ENCODE measurements at places on chromosomes 7 and 10.
A peak's percentile ranks its signal among the peaks of the same experiment; 100 is the strongest.

DNA sequence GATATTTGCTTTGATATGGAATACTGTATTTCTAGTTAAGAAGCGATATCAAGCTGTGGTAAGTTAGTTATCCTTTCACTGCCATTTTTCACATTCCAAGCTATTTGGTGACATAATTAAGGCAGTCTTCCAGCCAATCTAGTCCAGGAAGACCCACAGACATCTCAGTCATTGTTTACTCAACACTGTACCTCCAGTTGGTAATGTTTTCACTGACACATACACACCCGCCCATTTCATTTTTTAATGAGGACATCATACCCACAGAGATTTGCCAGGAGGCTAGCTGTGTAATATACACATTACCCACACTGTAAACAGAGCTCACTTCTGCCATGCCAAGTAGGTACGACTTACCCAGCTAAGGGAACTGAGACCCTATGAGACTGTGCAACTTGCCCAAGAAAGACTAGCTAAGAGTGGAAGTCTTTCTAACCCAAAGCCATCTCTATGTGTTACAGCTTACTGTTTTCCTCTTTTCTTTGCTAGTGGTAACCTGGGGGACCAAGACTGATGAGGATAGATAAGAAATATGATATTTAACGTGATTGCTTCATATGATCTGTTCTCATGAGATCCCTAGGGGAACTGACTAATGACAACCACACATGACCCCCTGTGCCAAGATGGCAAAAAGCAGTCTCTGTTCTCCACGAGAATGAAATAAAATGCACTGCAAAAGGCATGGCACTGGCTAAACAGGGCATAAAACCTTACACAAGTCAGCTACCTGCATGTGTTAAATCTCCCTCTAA lies 179.0 kb downstream of the DGKI start:
- no peak for DNase-seq

GRCh38 chr10:78575400-78575799 lies 493.4 kb upstream of the ZMIZ1 start:
- no peak for DNase-seq

GRCh38 chr7:47358944-47359588 lies 222.8 kb downstream of the TNS3 start:
- no peak for DNase-seq

DNA sequence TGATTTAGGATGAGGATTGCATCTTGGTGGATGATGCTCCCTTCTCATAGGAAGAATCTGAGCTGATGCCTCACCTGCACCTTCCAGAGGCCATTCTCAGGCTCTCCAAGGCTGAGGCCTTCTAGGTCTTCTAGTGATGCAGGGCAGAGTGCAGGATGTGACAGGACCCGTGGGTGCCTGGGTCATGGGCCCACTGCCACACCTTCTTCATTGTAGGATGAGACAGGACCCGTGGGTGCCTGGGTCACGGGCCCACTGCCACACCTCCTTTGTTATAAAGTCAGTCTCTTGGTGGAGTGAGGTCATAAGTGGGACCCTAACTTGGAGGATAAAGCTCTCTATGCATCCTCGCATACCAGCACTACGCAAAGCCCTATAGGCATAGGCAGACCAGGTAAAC lies 109.9 kb upstream of the TCERG1L start:
- DNase-seq, result no peak

DNA sequence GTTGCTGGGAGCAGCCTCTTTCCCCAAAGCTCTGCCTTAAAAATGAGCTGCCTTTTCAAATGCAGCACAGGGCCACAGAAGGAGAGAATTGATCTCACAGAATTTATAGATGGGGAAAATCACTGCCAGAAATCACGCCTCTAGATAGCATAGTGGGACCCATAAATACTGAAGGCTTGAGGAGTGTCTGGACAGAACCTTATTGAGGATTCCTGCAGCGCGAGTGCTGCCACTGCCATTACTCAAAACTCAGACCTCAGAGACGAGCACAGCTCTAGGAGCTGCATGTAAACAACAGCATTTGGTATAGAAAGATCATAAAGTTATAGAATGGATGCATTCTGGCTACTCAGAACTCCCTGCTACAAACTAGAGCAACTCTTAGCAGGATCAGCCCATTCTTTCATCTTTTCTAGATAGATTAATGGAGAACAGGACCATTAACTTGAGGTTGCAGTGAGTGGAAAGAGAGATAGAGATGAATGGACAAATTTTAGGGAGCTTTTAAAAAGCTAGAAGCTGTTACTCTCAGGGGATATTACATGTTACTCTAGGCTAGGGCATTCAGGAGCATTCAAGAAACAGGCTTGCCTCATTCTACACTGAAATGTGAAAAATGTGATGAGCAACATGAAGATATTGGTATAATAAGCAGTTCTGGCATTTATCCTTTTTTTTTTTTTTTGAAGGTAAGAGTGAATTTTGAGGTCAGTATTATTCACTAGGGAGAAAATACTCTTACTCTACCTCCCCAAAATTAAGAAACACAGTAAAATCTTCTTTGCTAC lies 267.2 kb upstream of the SLC26A5 start:
- no peak for DNase-seq

GRCh38 chr10:117374506-117375359 lies 507 bp downstream of the PDZD8 start:
- peak; percentile 72 for DNase-seq

DNA sequence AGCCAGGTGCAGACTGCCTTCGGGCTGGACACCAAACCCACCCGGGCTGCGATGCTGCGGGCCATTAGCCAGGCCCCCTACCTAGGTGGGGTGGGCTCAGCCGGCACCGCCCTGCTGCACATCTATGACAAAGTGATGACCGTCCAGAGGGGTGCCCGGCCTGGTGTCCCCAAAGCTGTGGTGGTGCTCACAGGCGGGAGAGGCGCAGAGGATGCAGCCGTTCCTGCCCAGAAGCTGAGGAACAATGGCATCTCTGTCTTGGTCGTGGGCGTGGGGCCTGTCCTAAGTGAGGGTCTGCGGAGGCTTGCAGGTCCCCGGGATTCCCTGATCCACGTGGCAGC lies 50.0 kb downstream of the VWA2 start:
- DNase-seq, result no peak

- no peak for DNase-seq
Observed at GRCh38 chr7:22627136-22627535, 99.9 kb upstream of the IL6 start.

- no peak for DNase-seq
Observed at GRCh38 chr10:45452743-45453452, 78.9 kb downstream of the ALOX5 start.

DNA sequence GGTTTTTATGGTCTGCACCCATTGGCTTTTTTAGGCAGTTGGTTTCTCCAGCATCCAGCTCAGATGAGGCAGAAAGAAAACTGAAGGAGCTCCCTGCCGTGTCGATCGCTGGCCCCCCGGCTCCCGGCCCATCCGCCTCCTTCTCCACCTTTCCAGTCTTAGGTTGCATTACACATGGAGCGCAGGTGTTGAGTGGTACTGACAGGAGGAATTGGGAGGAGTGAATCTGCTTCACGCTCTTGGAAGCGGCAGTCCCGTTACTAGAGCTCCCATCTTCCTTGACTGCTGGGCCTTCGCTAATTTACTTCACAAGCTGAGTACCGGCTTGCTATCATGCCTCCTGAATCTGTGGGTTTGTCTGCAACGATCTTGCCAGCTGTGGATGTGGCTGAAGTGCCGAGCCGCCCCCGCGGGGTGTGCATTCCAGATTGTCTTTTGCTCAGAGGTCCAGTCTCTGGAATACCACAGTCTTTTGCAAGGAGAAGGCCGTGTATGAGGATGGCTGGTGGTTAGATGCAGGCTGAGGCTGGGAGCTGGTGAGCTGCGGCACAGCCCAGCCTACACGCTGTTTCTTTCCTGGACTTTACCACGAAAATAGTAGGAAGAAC lies 17.1 kb downstream of the IQCE start:
- DNase-seq, result no peak

GRCh38 chr10:58269782-58270290 lies 874 bp downstream of the CISD1 start:
- no peak for DNase-seq

DNA sequence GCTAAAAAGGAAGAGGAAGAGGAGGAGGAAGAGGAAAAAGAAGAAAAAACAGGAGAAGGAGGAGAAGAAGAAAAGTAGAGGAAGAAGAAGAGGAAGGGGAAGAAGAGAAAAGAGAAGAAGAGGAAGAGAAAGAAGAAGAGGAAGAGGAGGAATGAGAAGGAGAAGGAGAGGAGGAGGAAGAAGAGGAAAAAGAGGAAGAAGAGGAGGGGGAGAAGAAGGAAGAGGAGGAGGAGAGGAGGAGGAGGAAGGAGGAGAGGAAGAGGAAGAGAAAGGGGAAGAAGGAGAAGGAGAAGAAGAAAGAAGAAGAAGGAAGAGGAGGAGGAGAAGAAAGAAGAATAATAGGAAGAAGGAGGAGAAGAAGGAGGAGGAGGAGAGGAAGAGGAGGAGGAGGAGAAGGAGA lies 96.4 kb upstream of the GNA12 start:
- DNase-seq, result no peak

DNA sequence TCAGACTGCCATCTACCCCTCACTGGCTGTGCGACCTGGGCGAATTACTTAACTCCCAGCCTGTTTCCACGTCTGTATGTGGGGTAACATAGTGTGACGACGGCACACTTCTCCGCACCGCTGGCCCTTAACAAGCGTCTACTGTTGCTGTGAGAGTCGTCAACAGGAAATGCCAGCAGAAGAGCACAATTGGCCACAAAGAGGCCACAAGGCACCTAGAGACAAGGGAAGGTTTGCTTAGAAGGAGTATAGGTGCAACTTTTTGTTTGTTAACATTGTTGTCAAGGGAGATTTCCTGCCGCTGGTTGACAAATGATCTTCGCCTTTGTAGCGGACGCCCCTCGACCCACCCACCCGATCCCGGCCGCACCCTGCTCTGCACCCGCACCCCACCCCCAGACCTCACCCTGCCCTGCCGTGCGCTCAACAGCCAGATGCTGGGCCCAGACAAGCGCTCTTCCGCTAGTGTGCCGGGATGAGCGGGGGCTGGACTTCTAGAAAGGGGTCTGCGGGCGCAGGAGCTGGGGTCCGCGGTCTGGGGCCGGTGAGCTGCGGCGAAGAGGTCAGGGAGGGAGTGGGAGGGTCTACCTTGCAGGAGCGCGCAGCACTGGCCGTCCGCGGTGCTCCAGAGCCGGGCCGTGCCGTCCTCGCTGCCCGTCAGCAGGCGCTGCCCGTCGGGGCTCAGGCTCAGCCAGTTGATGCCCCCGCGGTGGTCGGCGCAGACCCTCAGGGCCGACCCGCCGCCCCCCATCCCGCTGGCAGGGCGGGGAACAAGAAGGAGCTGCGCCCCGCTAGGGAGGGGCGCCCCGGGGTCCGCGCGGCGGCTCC lies 785 bp downstream of the WDR86 start:
- DNase-seq, result no peak

DNA sequence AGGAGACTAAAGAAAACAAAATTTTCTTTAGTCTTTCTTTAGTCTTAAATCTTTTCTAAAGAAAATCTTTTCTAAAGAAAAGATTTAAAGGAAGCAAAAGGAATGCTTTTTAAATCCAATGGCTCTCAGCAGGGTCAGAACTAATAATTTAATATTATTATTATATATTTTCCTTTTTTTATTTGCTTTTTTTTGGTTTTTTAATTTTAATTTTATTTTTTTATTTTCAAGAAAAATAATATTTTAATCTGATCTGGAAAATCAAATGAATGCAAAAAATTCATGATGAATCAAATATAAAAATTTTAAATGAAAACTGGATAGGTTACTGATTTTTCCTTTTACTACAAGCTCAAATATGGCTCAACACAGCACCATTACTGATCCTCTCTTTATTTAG lies 70.7 kb upstream of the HECW1 start:
- no peak for DNase-seq

- no peak for DNase-seq
Observed at GRCh38 chr7:134016223-134016941, 110.8 kb upstream of the LRGUK start.

DNA sequence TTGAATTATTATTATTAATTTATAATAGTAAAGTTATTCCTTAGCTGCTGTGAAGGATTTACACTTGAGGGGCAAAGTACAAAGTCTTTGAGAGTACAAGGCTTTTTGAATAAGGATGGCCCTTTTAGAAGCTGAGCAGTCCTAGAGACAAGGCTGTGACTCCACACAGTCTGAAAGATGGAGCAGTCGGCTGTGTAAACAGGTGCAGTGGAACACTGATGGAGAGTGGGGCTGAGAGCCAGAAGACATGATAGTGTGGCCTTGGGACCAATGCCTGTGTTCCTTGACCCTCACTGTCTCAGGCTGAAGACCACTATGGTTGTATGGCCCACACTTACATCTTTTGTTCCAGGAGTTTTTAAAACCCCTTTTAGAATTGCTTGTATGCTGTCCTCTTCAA lies 311.2 kb upstream of the PHF14 start:
- DNase-seq, result no peak

GRCh38 chr7:45203936-45204445 lies 46.4 kb downstream of the RAMP3 start:
- no peak for DNase-seq

- DNase-seq, result no peak
Observed at GRCh38 chr7:104928721-104929400, 85.1 kb upstream of the KMT2E start.

DNA sequence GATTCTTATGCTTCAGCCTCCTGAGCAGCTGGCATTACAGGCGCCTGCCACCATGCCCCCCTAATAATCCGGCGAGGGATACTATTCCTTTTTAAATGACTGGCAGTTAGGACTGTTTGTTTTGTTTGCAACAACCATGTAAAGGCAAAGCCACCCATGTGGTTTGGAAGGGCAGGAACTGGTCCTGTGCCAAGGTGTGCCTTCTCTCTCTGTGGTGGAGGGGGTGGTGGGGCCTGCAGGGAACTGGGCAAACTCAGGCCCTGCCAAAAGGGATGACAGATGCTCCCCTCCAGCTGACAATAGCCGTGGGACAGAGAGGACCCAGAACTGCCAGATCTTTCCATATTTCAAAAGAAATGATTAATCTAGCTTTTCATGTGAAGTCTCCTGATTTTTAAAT lies 23.5 kb upstream of the WAPL start:
- DNase-seq, result no peak

DNA sequence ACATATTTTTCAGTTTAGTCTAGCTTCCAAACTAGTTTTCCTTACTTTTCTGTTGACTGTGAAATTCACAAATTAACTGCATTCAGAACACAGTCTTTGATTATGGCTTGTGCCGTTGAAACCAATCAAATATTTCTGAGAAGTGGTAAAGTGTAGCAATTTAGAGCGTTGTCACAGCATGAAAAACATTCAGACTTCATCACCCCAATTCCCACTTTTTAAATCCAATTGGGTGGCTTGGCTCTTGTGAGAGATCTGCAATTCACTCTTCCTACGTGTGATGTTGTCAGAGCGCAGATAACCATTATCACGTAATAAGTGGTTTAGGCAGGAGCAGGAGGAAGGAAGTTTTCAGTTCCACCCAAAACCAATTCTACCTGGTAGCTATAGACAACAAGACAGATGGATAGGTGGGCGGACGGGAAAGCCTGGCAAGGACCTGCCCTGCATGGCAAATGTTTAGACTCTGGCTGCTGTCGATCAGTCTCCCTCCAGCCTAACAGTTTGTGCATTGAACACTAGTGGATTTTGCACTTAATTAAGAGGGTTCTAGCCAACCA lies 8.9 kb downstream of the COBL start:
- no peak for DNase-seq

GRCh38 chr7:158468181-158468580 lies 119.4 kb downstream of the PTPRN2 start:
- no peak for DNase-seq

Measured in RWPE2 (cell line).